Osteoblast (primary cell): ENCODE measurements at places on chromosomes 3 and 15. TPM values are rescaled to one million over a fixed set of nuclear protein-coding genes. Genes with fewer than 3 reads are reported as not detected.

The CACNA2D3 gene
- total RNA-seq, result under 0.01 and 0.36 TPM in 2 replicates

- no peaks in the 10 kb centered on the region for H3K27me3 ChIP-seq
- H3K4me1 ChIP-seq, result peaks cover 36% of the 10 kb centered on the region
- no peak for DNase-seq
- H3K27ac ChIP-seq, result no peak overlapping the region
- no peak overlapping the region for H3K4me3 ChIP-seq
Observed at GRCh38 chr15:65917407-65917756, 48.1 kb downstream of the RAB11A start.

DNA sequence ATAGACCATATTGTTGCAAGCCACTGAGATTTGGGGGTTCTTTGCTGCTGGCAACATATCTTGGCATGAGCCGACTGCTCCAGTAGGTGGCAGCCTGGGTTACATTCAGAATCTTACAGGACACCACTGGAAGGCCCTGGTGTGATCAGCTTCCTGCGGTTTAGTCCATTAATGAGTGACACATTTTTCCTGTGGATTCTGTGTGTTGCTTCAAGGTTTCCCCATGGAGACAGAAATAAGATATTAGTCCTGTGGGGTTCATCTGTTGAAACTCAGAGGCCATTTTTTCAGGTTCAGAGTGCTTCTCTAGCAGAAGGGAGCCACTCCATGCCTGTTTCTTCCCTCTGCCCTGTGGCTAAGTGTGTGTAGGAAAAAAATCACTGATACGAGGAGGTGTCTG lies 116.2 kb downstream of the MFSD1 start:
- no peak overlapping the region for H3K4me3 ChIP-seq
- H3K27me3 ChIP-seq, result no peaks in the 10 kb centered on the region
- DNase-seq, result peak; percentile 56
- peaks cover 7% of the 10 kb centered on the region for H3K4me1 ChIP-seq
- H3K36me3 ChIP-seq, result no peaks in the 10 kb centered on the region

DNA sequence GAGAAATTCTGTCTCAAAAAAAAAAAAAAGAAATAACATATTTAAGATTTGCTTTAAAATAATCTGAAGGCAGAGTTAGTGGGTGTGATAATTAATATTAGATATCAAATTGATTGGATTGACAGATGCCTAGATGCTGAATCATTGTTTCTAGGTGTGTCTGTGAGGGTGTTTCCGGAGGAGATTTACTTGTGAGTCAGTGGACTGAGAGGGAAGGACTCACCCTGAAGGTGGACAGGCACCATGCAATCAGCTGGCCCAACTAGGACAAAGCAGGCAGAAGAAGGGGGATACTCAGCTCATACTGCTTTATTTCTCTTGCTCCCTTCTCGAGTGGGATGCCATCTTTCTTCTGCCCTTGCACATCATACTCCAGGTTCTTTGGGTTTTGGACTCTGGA lies 16.7 kb upstream of the RPL24 start:
- H3K36me3 ChIP-seq, result no peaks in the 10 kb centered on the region
- no peak overlapping the region for H3K27ac ChIP-seq
- no peaks in the 10 kb centered on the region for H3K27me3 ChIP-seq
- DNase-seq, result no peak

The TMCO5A gene
- not detected in 2 replicates for total RNA-seq

- H3K4me3 ChIP-seq, result no peak overlapping the region
- peak overlapping the region; percentile 22 for H3K27ac ChIP-seq
- DNase-seq, result no peak
- H3K27me3 ChIP-seq, result no peaks in the 10 kb centered on the region
Observed at GRCh38 chr3:5036858-5037257, 57.6 kb downstream of the BHLHE40 start.
